Activated CD4-positive, alpha-beta T cell treated with anti-CD3 and anti-CD28 coated beads, Interleukin-2, amount 50 U/mL, for 16 hours (primary cell): ENCODE measurements at places on chromosomes 12 and 14.

GRCh38 chr12:117052386-117053049 lies 46.7 kb downstream of the TESC start:
- DNase-seq, result no peak

GRCh38 chr14:105774001-105774400 lies 247.6 kb downstream of the TMEM121 start:
- no peak for DNase-seq

- DNase-seq, result no peak
These were observed 52.8 kb downstream of the AKAP6 start for GRCh38 chr14:32381869-32382268.

DNA sequence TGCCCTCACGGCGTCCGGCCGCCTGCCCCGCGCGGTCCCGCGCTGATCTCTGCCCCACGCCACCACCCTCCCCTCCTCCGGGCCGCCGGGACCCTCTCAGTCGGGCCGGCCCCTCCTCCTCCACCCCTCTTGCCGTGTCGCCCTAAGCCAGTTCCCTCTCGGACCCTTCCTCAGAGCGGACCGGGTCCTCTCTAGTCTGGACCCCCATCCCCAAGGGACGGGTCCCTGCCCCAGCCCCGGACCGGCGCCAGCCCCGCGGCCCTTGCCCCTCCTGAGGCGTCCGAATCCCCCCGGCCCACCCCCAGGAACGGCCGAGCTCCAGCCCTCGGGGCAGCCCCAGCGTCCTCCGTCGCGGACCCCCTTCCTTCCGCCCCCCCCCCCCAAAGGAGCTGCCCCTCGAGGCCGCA lies 485 bp downstream of the PPP4R4 start:
- DNase-seq, result no peak

DNA sequence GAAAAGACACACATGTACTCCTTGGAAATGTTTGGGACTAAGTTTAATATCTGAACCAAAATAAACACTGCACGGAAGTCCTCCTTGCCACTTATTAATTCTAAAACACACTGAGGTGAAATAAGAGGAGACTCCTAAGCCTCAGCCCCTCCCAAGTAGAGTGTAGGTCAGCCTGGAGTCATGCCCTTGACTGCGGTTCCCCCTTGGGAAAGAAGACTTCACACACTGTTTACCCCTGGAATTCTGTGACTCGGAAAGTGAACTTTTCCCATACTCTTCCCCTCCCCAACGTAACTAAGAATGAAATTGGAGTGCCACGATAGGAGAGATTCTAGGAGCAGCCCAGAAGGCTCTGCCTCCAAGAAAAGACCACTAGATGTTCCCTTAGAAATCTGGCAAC lies 8.6 kb upstream of the TFCP2 start:
- no peak for DNase-seq

DNA sequence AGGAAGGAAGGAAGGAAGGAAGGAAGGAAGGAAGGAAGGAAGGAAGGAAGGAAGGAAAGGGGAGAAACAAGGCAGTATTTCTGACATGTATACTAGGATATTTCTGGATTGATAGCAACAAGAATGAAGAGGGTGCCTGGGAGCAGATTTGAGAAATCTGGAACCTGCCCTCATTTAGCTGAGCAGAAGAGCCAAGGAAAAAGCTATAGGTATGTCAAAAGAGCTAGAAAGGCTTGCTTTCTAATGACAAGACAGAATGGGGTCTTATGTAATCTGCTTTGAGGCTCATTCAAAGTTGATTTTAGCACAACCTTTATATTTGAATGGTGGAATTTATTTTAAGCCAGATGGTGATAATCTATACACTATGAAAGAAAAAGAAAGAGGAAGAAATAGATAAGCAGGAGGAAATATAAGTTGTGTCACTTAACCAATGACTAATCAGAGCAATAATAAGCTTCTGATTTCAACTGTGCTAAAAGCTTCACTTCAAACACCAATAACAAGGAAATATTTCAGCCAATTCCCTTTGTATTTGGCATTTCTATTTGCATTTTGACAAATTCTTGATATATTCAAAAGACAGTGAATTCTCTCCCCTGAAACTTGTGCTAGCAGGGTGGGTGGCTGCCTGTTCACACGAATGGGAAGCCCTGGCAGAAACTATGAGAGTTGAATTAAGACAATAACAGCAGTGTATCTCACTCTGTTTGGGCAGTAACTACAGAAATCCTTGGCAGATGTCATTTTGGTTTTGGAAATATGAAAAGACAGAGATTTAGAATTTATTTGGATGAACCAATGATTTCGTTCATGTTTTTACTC lies 76.3 kb upstream of the FLRT2 start:
- DNase-seq, result no peak

- no peak for DNase-seq
These were observed 110.5 kb downstream of the GPR135 start for GRCh38 chr14:59354666-59355065.
